ENCODE measurements at places on chromosomes 2 and 18. TPM values are rescaled to one million over a fixed set of nuclear protein-coding genes. Genes with fewer than 3 reads are reported as not detected.

The CMPK2 gene
- 1.1 TPM for total RNA-seq

The NMUR1 gene
- not detected for total RNA-seq

The TWIST2 gene
- total RNA-seq = 15.4 TPM

The CPSF3 gene
- total RNA-seq = 49.6 TPM

The STK17B gene
- 4.5 TPM for total RNA-seq

The LYPD6 gene
- total RNA-seq = 0.06 TPM

The TCF23 gene
- total RNA-seq = not detected

The G6PC2 gene
- total RNA-seq = not detected

The TMEM17 gene
- total RNA-seq = 5.4 TPM

The KCNJ3 gene
- not detected for total RNA-seq

The SULT1C4 gene
- not detected for total RNA-seq

The CYP27C1 gene
- 4.9 TPM for total RNA-seq

The RUFY4 gene
- not detected for total RNA-seq

The POMC gene
- not detected for total RNA-seq

The SLC38A11 gene
- not detected for total RNA-seq

The LPIN2 gene
- total RNA-seq = 15.8 TPM

The COBLL1 gene
- 3.9 TPM for total RNA-seq

The ST6GAL2 gene
- total RNA-seq = 14.9 TPM

The SLC5A7 gene
- not detected for total RNA-seq

The SMAD2 gene
- total RNA-seq = 67.2 TPM

The HMSD gene
- total RNA-seq = not detected

The ITPRIPL1 gene
- total RNA-seq = not detected

The NPPC gene
- total RNA-seq = 0.21 TPM

The MOGAT1 gene
- not detected for total RNA-seq

The FARP2 gene
- 30.8 TPM for total RNA-seq

The MYO7B gene
- total RNA-seq = 0.19 TPM

The ERMN gene
- not detected for total RNA-seq

The MYO1B gene
- 65.7 TPM for total RNA-seq

The SH2D6 gene
- 1.1 TPM for total RNA-seq

The PARD3B gene
- 1.1 TPM for total RNA-seq

The NBEAL1 gene
- total RNA-seq = 4.3 TPM

The ANKRD30BL gene
- total RNA-seq = not detected

The SNED1 gene
- total RNA-seq = 0.18 TPM

The ERLEC1 gene
- 67.2 TPM for total RNA-seq

The OSBPL6 gene
- 7.7 TPM for total RNA-seq

The ARHGAP15 gene
- total RNA-seq = not detected

The FIGN gene
- 1.8 TPM for total RNA-seq

The COMMD1 gene
- 46.5 TPM for total RNA-seq

The TRIP12 gene
- total RNA-seq = 89.1 TPM

The KCNE4 gene
- total RNA-seq = 0.83 TPM

The UNC80 gene
- not detected for total RNA-seq

The FOSL2 gene
- 48.3 TPM for total RNA-seq

The FABP1 gene
- not detected for total RNA-seq

The DSG1 gene
- total RNA-seq = not detected

The SLC23A3 gene
- total RNA-seq = 0.72 TPM

The VIL1 gene
- 0.17 TPM for total RNA-seq

The GAL3ST2 gene
- 0.34 TPM for total RNA-seq

The TNFRSF11A gene
- total RNA-seq = 7.6 TPM

The FAM161A gene
- 8.2 TPM for total RNA-seq

The PFN4 gene
- 1.9 TPM for total RNA-seq

The HOXD1 gene
- total RNA-seq = 0.16 TPM

The ALPG gene
- total RNA-seq = 0.15 TPM

The GLI2 gene
- total RNA-seq = 24.1 TPM

Measured in A549 treated with CORT108297 at 1 μM for 4 hours (cell line).